ENCODE measurements at places on chromosomes 7 and 10. TPM values are rescaled to one million over a fixed set of nuclear protein-coding genes. Genes with fewer than 3 reads are reported as not detected.

The MACC1 gene
- polyA plus RNA-seq, result 0.01 TPM

The SUFU gene
- 28.3 TPM for polyA plus RNA-seq

The VWDE gene
- 104 TPM for polyA plus RNA-seq

The ANKRD61 gene
- polyA plus RNA-seq, result 1.9 TPM

The PON1 gene
- polyA plus RNA-seq, result 0.51 TPM

The CPVL gene
- 75.3 TPM for polyA plus RNA-seq

The SLC35G1 gene
- polyA plus RNA-seq, result 8.5 TPM

The OR6V1 gene
- not detected for polyA plus RNA-seq

The SPDYE11 gene
- polyA plus RNA-seq, result 1.1 TPM

The TMEM139 gene
- 2.0 TPM for polyA plus RNA-seq

The SDK1 gene
- 6.9 TPM for polyA plus RNA-seq

The EPHB6 gene
- 25.4 TPM for polyA plus RNA-seq

The PIP gene
- not detected for polyA plus RNA-seq

The RASA4B gene
- 8.5 TPM for polyA plus RNA-seq

GRCh38 chr10:11906714-11907113, 83.6 kb downstream of the PROSER2 start:
- DNase-seq, result no peak

- DNase-seq, result no peak
Measured at GRCh38 chr7:120452665-120453064, 179.7 kb downstream of the KCND2 start.

- no peak for DNase-seq
Measured at GRCh38 chr10:125485665-125486064, 197.3 kb downstream of the TEX36 start.

GRCh38 chr7:2573761-2574160, 15.0 kb downstream of the IQCE start:
- no peak for DNase-seq

GRCh38 chr10:25455980-25456567, 281.3 kb downstream of the GPR158 start:
- no peak for DNase-seq

- DNase-seq, result no peak
Measured at GRCh38 chr10:114301951-114302710, 63.1 kb downstream of the VWA2 start.

DNA sequence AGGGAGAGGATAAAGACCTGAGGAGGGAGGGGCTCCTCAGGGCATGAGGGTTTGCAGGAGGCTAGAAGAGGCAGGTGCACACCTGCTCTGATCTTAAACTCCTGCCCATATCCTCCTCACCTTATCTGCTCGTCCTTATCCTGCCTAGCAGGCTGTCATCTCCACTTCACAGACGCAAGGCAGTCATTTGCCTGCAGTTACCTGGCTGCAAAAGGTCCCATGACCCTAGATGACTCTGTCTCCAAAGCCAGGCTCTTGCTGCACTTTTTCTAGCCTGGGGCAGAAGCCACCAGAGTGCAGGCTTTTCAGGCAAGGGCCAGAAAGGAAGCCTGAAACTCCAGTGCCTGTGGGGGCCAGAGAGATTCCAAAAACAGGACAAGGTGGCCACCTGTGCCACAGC, 1.7 kb upstream of the ZNF853 start:
- no peak for DNase-seq

DNA sequence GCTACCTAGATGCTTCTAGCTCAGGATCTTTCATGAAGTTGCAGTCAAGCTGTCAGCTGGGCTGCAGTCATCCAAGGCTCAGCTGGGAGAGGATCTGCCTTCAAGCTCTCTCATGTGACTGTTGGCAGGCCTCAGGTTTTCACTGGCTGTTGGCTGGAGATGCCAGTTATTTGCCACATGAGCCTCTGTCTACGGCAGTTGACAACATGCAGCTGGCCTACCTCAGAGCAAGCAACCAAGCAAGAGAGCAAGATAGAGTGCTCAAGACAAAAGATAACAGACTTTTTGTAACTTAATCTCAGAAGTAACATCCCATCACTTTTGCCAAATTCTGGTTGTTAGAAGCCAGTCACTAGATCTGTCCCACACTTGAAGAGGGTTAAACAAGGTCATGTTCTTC, 125.8 kb downstream of the TPST1 start:
- peak; percentile 43 for DNase-seq

DNA sequence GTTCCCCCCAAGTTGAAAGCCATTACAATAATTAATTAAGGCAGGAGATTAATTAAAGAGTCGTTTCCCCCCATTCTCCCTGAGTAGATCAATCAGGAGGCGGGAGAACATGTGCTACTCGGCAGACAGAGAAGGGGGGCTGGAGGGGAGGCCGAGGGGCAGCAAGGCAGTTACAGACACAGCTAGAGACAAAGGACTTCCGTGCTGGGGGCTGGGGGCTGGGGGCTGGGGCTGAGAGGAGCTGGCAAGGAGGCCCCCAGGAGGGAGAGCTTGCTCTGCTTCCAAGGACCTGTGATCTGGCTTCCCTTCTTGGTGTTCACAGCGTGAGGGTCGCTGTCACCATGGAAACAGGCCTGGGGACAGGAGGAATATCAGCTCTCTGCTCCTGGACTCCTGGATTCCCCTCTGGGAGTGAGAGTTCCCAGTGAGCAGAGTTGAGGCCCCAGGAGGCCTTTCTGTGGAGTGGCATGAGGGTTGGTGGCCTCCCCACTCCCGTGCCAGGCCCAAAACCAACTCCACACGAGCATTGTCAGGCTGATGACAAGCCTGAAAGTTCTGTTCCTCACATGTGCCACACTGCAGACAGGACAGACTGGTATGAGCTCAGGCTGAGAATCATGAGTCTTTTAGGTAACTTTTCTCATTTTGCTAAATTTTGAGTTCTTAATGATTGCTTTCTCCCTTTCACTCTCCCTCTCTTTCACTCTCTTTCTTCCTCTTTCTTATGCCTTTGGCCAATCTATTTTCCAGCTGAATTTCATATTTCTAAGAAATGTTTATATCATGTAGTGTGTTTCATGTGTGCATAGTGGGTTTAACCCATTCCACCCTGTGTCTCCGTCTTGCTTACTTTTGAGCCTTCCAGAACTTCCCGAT, 16.4 kb downstream of the FAM241B start:
- peak; percentile 74 for DNase-seq

GRCh38 chr7:157482517-157483087, 145.8 kb downstream of the DNAJB6 start:
- DNase-seq, result no peak

DNA sequence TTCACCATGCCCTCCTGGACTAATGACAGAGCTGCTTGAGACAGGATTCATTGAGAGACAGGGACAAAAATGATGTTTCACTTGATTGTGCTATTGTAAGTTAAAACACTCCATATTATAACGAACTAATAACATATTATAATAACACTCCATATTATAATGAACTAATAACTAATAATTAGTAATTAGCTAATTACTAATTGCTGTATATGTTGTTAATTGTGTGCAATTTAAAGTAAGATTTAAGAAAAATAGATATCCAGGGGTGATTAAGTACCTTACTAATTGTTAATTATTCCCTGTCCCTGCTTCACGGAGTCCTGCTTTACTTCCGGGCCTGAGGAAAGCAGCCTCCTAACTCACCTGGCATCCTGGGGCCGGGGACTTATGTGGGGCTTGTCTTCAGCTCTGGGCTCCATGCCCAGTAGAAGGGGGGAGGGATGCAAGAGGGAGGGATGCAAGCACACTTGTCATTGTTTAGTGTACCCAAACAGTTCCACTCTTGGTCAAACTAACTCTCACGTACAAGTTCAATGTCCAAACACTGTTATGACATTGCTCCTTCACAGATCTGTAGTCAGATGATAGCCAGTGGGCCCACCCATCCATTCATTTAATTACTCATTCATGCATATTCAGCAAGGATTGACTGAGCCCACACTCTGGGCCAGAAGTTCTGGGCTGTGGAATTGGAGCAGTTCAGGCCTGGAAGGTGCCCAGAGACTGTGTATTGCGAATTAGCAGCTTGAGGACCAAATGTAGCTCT, 53.8 kb downstream of the COL13A1 start:
- DNase-seq, result no peak

GRCh38 chr10:86220626-86221025, 146.0 kb downstream of the GRID1 start:
- no peak for DNase-seq

DNA sequence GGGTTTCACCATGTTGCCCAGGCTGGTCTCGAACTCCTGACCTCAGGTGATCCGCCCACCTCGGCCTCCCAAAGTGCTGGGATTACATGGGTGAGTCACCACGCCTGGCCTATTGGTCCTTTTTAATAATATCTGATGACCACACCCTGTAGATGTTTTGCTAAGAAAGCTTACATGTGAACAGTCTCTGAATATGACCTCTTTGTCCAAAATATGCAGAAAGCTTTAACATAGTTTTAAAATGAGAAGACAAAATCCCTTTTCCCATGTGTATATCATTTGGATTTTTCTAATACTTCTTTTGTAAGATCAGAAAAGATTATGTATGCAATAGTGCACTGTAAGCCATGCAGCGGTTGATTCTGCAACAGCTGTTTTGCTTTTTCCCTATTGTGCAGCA, 38.5 kb downstream of the MCU start:
- DNase-seq, result no peak

DNA sequence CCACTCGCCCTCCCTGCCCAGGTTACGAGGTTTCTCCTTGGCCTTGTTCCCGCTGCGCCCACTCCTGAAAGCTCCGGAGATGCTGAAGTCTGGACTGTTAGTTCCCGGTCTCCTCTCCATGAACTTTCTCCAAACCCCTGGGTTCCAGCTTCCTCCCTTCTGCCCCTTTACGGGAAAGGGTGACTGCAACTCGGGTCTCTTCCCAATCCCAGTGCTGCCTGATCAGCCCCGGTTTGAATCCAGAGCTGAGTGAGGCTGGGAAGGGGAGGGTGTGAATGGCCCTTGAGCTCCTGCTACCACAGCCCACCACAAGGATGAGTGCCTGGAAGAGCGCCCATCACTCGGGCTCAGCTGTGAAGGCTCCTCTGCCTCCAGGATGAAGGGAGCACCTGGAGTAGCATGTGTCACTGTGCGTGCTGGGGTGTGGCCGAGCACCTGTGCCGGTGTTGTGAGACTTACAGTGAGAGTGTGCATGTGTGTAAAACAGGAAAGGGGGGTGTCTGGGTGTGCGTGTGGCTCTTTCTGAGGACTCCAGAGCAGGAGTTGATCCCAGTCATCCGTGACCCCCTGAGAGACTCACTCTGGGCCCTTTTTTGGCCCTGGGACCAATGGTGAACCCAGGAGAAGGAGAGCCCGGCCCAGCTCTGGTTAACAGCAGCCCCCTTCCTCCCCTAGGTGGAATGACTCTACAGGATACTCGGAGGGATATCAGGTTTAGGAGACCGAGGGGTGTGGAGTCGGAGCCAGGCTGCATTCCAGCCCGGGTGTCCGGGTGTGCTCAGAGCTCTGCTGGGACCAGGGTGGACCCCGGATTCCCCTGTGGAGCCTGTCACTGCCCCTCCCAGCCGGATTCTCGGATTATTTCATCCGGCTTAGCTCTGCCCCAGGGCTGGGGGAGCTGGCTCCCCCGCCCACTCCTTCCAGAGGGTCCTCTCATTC, 1.1 kb upstream of the ZNF467 start:
- peak; percentile 36 for DNase-seq

DNA sequence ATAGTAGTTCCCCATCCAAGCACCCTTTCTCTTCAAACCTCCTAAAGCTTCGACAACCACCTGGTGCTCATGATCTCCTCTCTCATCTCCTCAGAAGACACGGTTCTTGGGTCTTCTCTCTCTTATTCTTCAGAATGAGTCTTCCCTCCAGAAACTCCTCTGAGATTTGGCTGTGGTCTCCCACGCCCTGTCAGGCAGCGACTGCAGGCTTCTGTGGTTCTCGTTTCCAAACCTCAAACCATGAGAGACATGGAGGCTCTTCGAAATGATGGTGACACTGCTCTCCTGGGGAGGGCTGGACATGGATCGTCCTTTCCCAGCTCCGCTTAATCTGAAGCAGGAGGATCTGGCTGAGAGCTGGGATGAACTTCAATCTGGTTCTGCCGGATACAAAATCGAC, 78.6 kb upstream of the PITRM1 start:
- DNase-seq, result no peak

GRCh38 chr10:14665865-14666857, 108.5 kb downstream of the FAM107B start:
- DNase-seq, result peak; percentile 36

DNA sequence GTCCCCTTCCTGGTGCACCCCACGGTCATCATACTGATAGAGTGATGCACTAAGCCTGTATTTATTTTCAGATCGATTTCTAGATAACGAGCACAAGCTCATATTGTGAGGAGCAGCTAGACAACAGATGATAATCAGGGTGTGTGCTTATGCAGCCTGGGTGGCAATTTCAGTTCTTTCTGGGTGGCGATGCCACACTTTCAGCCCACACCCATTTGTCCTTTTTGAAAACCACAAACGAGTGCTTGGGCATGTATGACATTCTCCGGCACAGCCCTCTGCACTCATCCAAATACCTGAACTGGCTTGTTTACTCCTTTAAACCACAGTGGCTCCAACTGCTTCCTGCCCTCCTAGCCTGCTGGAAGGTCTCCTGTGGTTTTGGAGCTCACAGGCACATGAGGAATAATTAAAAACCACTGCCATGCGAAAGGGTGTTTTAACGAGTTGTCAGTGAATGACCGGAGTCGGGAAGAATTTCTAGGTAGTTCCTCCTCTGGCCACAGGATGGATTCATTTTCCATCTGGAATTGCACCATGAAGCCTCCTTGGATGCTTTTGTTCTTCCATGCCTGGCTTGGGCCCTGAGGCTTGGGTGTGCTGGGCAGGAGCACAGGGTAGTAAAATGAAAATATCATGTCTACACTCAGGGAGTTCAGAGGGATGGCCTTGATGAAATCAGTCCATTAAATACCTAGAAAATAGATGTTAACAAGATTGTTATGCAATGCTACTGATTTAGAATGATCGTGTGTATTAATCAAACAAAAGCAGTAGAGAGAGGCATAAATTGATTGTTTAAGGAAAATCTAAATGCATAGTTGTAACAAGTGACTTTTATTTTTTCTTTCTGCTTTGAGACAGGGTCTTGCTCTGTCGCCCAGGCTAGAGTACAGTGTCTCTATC, 52.4 kb upstream of the ITGB1 start:
- DNase-seq, result peak; percentile 88
